NCI-H748 treated with DMSO at 0.1 percent for 48 hours (cell line): ENCODE measurements at places on chromosomes 7 and 10.

DNA sequence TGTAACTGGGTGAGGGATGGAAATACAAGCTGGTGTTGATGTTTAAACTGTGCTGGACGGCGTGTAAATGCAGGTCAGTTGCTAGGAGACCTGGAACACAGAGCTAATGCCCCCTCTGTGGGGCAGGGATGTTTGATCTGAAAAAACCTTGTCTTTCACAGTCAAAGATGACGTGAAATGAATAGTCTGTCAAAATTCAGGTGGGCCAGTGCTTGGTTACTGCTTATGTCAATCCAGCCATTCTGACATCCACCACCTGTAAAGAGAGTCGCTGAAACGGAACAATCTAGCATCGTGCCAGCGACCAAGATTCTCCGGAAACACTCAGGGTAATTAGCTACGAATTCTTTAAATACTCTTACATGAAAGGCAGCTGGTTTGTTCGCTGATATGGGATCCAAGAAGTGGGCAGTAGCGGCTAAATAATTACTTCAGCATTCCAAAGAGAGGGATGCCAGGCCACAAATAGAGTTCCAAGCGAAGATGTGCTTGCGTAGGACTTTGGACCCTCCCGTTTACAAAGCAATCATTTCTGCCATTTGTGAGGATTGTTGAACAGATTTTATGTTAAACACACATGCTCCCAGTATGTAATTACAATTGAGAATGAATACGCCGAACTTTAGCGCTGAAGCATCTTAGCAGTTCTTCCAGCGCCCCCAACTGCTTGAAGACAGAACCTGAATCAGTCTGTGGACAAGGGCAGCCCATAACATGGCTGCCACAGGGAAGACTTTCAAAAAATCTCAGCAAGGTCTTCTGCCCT lies 7.3 kb upstream of the ASB4 start:
- peak; percentile 85 for DNase-seq

GRCh38 chr7:107813524-107813923 lies 10.5 kb upstream of the SLC26A3 start:
- DNase-seq: no peak

- DNase-seq: no peak
These were observed 407 bp downstream of the ELN start for GRCh38 chr7:74028321-74028838.

DNA sequence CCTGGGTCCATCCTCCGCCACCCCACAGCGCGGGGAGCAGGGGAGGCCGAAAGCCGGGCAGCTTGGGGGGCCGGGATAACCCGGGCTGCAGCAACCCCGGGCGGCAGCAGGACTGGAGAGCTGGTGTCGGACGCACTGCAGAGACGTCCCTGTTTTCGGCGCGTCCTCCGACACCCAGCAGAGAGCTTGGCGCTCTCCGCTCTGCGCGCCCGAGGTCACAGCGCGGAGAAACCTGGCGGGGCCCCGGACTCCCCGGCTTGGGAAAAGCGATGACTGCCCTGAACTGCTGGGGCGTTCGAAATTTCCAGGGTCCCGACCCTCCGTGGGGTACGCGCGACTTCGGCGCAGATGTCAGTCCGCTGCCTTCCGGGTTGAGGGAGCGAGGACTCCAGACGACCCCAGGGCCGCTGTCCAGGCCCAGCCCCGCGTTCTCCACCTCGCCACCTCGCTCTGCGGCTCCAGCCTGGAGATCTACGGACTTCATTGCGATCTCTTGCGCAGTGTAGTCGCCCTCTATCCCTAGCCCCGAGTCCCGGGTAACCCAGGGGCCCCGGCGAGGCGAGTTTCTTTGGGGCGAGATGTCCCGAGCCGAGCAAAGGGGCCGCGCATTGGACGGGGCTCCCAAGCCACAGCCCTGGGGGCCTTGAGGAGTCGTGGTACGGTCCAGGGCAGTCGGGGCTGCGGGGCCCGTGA lies 617 bp upstream of the FOXI2 start:
- no peak for DNase-seq

- DNase-seq: no peak
These were observed 1.0 kb downstream of the NXPH1 start for GRCh38 chr7:8434290-8435002.
